T-helper 17 cell (primary cell): ENCODE measurements at places on chromosomes 12 and 14. TPM values are rescaled to one million over a fixed set of nuclear protein-coding genes. Genes with fewer than 3 reads are reported as not detected.

- DNase-seq: no peak
These were observed 86.2 kb upstream of the DCD start for GRCh38 chr12:54734196-54734950.

DNA sequence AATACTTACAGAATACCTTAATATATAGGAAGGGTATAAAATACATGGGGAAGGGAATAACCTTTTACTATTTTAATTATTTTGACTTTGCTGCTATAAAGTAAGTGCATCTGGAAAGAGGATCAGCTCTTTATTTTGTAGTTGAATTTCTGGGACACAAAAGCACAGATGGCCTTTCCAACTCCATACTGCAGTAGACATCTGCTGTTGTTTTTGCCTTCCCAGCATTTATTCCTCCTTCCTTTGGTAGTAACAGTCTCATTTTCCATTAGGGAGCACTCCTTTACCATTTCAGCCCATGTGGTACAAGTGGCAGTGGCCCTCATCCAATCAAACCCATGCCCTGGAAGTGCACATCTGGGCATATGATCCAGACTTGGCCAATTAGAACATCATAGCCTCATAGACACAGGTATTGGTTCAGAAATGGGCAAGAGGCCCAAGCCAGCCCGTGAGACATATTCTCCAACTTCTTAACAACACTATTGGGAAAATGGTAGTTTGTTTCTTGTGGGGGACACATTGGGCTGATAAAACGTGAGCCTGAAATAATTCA, 64.8 kb upstream of the YARS2 start:
- no peak for DNase-seq

- DNase-seq: no peak
These were observed 14.7 kb downstream of the GPR132 start for GRCh38 chr14:105050551-105050897.

DNA sequence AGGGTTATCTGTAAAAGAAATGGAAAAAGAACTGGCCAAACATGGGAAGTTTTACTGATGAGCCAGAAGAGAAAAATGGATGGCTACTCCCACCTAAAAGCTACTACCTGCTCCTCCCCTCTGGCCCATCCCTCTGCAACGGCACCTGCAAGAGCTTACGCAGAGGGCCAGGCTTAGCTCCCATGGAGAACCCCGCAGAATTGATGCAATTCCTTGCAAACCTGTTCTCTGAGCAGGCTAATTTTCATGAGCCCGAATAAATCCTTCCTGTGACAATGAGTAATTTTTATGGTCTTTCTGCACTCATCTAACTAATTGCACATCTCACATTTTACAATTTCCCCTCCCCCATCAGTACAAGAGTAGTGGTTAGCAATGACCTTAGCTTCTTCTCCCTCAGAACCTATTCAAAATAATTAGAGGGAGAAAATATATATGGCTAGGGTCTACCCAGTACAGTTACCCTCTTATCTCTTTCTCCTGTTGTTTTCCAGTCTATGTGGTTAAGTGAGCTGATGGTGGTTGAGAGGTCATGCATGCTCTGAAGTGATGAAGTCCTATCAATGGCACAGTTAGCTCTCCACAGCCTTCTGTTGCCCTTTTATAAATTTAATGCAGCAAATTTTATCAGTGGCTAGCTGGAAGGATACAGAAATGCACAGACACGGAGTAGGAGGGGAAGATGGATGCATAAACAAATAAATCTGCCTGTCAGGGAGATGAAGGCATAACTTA, 67.7 kb upstream of the NTF3 start:
- no peak for DNase-seq

GRCh38 chr12:119807380-119807779, 69.7 kb downstream of the CIT start:
- DNase-seq: no peak

- DNase-seq: no peak
These were observed 17.7 kb upstream of the PELI2 start for GRCh38 chr14:56100556-56100955.

DNA sequence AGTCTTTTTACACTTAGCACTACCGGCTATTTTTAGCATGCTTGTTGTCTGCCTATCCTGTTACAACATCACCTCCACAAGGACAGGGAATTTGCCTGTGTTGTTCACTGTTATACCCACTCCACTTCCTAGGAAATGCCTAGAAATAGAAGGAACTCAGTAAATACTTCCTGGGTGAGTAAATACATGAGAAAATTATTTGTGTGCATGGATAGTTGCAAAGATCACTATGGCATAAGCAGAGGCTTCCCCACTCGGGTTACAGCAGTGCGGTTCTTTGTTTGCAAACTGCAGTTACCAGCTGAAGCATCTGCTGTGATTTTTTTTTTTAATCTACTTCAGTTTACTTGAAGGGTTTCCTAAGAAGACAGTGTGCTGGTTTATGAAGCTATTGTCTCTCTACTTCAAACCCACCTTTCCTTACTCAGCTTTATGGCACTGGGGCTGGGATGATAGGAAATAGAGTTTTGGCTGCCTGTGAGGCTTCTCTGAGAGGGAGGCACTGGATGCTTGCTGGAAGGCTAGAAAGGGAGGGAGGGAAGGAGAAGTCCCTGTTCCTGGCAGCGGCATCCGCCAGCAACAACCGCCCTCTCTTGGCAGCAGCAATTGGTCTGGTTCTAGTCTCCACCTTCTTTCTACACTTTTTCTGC, 29.0 kb downstream of the PDE6H start:
- no peak for DNase-seq

DNA sequence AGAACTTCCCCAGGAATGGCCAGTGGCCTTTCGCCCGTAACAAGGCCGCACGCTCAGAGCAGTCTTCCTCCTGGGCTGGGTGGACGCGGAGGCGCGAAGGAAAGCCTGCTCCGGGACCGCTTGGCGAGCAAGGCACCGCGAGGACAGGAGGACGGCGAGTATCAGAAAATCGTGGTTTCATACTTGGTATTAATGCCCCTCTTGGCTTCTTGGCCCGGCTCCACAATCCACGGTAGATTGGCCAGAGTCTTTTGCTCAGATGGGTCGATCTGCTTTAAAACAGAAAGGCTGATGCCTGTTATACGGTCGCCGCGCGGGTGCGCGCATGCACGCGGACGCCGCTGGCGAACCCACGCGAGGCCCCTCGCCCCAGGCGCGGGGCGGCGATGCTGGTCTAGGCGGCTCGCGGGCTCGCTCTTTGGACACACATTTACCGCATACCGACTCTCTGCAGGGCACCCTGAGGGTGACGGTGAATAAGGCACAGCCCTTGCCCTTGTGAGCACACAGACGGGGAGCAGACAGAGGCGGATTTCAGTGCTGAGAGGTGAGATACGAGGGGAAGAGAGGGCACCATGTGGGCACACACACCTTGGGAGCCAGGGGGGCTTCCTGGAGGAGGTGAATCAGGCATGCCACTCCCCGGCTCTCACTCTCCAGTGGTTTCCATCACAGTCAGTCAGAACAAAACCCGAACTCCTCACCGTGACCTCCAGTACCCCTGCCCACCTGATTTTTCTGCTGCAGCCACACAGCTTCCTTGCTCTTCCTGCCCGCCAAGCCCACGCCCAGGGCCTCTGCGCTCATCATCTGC, 100.7 kb downstream of the APAF1 start:
- DNase-seq: peak; percentile 26

DNA sequence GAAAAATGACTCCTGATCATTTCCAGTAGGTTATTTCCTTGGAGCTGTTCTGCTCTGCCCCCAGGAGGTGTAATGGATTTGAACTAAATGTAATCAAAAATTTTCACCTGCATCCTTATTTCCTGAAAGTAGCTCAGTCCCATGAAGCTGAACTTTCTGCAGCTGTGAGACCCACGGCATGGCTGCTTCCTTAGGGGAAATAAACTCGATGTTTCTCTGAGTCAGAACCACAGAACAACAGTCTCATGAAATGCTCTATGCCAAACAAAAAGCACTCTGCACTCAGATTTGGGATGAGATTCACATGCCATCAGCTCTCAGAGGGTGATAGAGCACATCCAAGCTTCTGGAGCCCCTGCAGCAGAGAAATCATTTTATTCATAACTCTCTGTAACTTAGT, 224.1 kb upstream of the PLEKHG7 start:
- no peak for DNase-seq

DNA sequence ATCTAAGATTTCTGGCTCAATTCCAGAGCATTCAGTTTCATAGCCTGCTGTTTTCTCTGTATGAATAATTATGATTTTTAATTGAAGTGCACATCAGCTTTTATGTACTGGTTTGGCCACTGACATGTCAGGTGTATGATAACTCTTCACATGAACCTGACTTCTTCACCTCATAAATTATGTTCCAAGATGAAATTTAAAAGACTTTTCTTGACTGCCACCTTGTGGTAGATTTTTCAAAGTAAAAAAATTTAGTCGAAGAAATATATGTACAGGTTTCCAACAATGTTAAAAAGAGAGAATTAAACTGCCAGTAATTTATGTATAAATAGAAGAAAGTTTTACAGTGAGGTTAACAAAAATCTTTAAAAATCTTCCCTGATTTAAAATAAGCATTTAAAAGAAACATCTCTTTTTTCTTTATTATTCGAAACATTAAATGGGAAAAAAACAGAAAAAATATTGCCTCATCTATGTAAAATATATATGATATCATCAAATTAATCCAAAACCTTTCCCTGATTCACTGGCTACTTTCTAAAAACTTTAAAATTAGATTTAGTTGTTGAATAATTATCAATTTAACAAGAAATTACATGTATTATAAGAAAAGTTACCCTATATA, 124.9 kb upstream of the ATXN7L3B start:
- DNase-seq: no peak

DNA sequence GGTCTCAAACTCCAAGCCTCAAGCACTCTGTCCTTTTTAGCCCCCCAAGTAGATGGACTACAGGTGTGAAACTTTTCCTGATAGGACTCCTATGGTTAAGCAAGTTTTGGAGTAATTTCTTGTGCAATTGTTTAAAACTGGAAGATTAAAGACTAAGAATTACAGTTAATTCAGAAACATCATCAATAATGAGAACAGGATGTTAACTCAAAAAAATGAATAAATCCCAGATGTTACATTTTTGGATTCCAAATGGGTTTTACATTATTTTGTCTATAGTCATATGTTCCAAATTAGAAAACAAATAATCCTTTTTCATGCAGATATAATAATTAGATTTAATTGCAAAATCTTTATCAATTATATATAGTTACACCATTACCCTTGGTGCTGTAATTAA, 24.4 kb upstream of the KITLG start:
- DNase-seq: no peak

GRCh38 chr12:78470354-78471195, 394.0 kb upstream of the SYT1 start:
- no peak for DNase-seq

- DNase-seq: no peak
These were observed 11.6 kb downstream of the SLC7A7 start for GRCh38 chr14:22803687-22803974.

GRCh38 chr14:45649051-45649450, 396.0 kb upstream of the MIS18BP1 start:
- DNase-seq: no peak

The PROX2 gene
- not detected for total RNA-seq

The CCDC59 gene
- 119 TPM for total RNA-seq

The TSPAN8 gene
- not detected for total RNA-seq

The DDHD1 gene
- 77.1 TPM for total RNA-seq

The FAM186B gene
- total RNA-seq: 0.39 TPM

The HNF1A gene
- total RNA-seq: not detected

The KLRD1 gene
- total RNA-seq: 1.3 TPM

The REM2 gene
- 8.7 TPM for total RNA-seq

The RERGL gene
- total RNA-seq: not detected

The KCNK13 gene
- total RNA-seq: not detected
